ENCODE measurements at places on chromosomes 4 and X. TPM values are rescaled to one million over a fixed set of nuclear protein-coding genes. Genes with fewer than 3 reads are reported as not detected.
A peak's percentile ranks its signal among the peaks of the same experiment; 100 is the strongest.

DNA sequence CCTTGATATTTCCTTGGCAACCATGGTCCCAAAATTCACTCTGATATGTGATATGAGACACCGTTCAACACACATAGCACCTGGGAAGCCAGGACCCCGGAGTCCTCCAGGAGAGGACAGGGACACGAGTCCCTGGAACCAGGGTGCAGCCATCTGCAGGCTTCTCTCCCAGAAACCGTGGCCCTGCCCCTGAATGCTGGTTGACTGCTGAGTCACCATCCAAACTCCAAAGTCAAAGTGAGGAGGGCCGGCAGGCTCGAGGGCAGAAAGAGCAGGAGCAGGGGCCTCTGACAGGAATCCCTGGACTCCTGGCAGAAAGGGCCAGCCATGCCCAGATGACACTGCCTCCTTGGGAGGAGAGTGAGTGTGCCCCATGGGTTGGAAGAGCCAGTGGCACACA lies 6.9 kb upstream of the PNMA6A start:
- DNase-seq = no peak

DNA sequence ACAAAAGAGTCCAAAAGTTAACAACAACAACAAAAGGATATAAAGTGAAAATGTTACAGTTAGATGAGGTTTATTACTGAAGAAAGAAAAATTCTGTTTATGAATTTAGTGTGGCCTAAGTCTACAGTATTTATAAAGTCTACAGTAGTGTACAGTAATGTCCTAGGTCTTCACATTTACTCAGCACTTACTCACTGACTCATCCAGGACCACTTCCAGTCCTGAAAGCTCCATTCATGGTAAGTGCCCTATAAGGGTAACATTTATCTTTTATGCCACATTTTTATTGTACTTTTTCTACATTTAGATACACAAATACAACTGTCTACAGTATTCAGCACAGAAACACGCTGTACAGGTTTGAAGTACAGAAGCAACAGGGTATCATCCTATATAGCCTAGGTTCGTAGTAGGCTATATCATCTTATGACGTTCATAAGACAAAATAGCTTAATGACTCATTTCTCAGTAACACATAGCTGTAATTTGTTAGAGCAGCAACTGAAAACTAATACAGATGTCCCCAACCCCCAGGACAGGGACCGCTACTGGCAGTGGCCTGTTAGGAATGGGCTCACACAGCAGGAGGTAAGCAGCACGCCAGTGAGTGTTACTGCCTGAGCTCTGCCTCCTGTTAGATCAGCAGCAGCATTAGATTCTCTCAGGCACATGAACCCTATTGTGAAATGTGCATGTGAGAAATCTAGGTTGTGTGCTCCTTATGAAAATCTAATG lies 61.3 kb downstream of the CENPC start:
- peak; percentile 12 for DNase-seq

GRCh38 chr4:102554482-102554881 lies 53.3 kb downstream of the NFKB1 start:
- peak; percentile 79 for DNase-seq

- DNase-seq = no peak
Observed at GRCh38 chr4:184444953-184445309, 29.4 kb downstream of the IRF2 start.

GRCh38 chrX:24097741-24098260 lies 43.0 kb downstream of the EIF2S3 start:
- DNase-seq = no peak

- DNase-seq = peak; percentile 35
Observed at GRCh38 chr4:144754562-144755410, 108.8 kb downstream of the HHIP start.

- no peak for DNase-seq
Observed at GRCh38 chr4:4837316-4837715, 22.1 kb upstream of the MSX1 start.

DNA sequence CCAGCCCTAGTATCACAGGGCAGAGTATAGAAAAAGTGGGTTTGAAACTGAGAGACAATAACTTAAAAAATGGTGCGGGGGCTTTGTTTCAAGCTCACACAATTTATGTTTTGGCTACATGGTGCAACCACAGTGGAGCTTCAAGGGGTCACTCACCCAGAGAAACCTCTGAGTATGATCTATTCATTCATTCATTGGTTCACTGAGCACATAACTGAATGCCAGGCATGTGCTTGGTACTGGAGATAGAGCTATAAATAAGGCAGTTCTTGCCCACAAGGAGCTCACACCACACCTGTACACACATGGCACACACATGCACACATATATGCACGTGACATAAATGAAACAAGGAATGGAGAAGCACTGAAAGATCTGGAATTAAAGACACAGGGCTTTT lies 171.4 kb downstream of the NHS start:
- no peak for DNase-seq

DNA sequence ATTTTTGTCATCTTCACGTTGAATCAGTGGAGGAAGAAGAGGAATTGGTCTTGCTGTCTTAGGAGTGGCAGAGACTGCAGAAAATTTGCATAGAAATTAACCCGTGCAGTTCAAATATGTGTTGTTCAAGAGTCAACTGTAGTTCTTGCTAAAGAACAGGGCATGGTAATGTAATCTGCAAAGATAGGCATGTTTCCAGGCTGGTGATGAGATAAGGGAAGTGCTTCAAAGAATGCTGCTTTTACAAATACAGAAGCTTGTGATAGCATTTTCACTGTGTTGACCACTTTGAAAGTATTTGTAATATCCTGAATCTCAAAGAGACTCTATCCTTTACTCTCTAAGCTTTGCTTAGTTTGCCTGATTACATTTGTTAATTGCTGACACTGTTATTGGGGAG lies 60.1 kb downstream of the PRRG1 start:
- no peak for DNase-seq

DNA sequence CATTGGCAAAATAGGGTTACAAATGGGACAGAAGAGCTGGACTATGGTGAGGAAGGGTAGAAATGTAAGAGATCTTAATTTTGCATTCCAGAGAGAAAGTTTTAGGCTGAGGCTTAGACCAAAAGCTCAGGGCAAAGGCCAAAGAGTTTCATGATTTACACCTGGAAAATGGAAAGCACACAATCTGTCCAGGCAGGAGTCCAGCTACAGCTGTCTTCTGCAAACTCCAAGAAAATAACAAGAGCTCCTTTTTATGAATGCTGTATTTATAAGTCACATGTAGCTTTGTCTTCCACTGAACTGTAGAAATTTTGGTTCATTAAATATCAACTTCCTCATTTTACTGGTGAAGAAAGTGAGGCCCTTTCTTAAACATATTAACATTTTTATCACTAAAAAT lies 288.0 kb upstream of the ATOH1 start:
- no peak for DNase-seq

DNA sequence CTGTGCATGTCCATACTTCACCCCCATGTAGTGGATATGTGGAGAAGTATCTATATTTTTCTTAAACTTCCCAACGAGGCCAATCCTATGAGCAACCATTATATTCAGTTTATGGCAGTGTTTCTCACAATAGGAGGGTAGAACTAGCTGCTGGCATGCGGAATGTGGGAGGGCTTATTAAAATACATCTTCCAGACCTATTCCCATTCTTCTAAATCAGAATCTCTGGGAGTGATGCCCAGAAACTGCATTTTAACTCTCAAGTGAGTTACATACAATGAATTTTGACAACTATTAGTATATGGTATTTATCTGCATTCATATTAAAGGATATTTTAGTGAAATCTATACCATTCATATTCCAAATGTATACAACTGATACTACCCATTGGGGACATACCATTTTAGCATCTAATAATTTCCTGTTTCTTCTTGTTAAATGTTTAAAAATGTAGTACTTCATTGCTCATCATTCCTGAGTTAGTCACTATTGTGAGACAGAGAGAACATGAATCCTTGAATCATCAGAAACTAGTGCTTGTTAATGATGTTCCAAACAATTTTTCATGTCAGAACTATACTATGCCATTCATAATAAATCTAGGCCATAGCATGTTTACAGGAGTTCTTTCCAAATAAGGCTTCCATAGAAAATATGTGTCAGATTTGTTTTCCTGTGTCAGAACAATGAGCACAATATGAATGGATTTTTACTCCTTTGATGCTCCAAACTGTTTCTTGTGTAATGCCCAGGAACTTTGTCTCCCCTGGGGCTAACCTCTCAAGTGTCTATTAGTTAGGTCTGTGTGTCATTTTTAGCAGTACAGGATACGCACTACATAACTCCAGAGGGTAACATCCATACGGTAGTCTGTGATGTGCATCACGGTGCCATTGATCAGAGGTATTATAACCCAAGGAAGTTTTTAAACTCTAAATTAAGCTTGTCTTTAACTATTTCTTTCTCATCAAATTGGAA lies 198.8 kb upstream of the BMP3 start:
- DNase-seq = no peak

- peak; percentile 37 for DNase-seq
Observed at GRCh38 chrX:97616883-97617530, 733.3 kb downstream of the RPA4 start.

DNA sequence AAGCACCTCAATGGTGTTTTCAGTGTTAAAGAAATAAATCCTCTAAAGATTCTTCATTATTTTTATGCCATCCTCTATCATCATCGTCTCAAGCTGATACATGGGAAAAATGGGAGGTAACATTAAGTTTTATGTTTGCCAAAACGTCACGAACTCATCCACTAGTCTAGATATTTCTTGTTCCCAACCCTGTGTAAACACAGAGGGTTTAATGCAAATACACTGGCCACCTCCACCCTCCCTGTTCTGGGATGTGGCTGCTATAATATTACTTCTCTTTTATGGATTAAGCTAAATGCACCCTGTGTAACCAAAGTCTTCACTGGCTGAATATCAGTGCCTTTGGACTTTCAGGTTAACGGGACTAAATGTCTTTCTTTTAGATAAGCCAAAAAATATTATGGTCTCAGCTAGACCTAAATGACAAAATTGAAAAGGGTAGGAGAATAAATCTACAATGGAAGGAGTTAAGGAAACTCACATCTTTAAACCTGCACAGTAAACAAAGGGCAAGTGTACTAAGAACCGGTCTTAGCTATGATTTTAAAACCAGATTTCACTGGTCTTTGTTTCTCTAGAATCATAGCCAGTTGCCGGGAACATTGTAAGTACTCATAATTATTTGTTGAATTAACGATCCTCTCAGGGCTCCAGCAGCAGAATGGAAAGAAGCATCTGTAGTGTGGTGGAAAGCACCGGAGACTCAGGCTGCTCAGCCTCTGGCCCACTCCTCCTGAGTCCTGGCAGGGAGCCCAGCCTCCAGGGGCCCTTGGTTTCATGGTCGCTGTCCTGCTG lies 103.5 kb upstream of the NOCT start:
- no peak for DNase-seq

- peak; percentile 1 for DNase-seq
Observed at GRCh38 chr4:62709618-62710252, 1509.6 kb downstream of the ADGRL3 start.

DNA sequence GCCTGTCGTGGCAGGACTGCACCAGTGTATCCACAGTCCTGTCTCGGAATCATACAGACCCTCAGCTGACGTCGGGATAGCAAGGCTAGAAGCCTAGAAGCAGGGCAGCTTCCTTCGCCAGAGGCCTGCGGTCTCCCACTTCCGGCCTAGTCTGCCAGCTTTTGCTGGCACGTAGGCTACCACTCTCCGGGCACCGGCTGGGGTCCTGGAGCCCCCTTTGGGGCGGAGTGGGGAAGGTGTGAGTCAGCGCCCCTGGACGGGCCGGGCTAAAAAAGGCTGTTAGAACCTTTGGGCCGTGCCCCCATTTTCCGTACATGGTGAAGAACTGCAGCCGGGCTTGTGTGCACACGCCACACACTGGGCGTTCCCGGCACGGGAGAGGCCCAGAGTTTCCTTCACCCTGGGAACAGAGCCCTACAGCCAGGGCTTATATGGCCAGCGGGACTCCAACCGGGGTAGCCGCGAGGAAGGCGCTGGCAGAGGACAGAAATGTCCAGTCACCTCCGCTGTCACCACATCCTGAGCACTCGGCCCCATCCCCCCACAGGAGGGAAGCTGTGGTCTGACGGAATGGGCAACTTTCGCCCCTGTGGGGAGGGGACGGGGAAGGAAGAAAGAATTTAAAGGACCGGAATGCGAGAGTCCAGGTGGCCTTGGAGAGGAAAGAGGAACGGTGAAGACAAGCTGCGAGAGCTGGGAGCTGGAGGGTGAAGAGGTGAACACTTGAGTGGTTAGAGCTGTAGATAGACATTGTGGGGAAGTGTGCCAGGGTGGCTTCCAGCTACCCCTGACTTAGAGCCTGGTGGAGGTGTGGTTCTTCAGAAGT lies 4.6 kb downstream of the MAGIX start:
- DNase-seq = peak; percentile 82

DNA sequence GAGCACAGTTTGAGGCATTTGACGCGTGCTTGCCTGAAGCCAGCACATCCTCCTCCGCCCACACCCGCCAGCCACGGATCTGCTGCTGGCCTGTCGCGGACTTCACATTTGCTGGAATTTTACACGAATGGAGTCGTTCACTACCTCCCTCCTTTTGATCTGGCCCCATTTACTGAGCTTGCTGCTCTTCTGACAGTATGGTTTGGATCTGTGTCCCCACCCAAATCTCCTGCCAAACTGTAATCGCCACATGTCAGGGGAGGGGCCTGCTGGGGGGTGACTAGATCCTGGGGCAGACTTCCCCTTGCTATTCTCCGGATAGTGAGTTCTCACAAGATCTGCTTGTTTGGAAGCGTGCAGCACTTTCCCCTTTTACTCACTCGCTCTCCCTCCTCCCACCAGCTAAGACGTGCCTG lies 19.9 kb upstream of the CPLX1 start:
- peak; percentile 31 for DNase-seq

DNA sequence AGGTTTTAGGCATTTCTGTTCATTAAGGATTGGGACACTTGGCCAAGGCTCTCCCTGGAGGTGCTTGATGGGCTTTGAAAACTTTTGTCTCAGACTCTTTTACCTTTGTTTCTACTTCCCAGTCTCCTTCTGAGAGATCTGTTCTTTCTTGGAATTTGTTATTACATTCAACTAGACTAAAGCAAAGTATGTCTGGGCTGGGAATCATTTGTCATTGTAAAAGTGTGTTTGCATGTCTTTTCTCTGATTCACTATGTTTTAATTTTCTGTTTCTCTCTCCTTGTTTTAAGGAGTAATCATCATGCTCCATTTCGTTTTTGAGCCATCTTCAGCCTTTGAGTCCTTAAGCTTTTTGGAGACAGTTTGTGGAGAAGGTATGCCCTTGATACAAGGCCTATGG lies 12.2 kb upstream of the PGRMC2 start:
- DNase-seq = peak; percentile 64

DNA sequence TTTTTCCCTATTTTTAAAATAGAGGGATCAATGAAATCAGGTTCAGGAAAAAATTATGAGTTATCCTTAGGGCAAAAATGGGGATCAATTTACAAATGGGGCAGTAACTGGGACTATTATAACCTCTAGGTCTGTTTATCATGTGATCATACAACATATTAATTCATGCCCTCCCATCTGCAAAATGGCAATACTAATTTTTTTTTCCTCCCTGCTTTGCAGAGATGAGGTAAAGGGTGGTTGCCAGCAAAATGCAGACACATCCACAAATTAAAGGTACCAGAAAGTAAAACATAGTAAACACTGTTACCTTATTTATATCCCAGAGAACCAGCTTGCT lies 467 bp downstream of the HSD17B11 start:
- peak; percentile 14 for DNase-seq

Gene AMTN
- total RNA-seq = not detected

Gene PPP1R3F
- 5.6 TPM for total RNA-seq

Gene GATA1
- not detected for total RNA-seq

Gene SYN1
- 0.32 TPM for total RNA-seq

Gene CETN2
- 46.2 TPM for total RNA-seq

Gene KLB
- not detected for total RNA-seq

Gene POLA1
- total RNA-seq = 11.9 TPM

Gene KCNIP4
- under 0.01 TPM for total RNA-seq
